ENCODE measurements at places on chromosomes 13 and 19. TPM values are rescaled to one million over a fixed set of nuclear protein-coding genes. Genes with fewer than 3 reads are reported as not detected.

The ZNF865 gene
- total RNA-seq = 15.3 TPM

The POLR1G gene
- 3.8 TPM for total RNA-seq

The KATNAL1 gene
- total RNA-seq = 27.8 TPM

The ZMYM5 gene
- 17.3 TPM for total RNA-seq

The KLK14 gene
- total RNA-seq = not detected

The STOML3 gene
- not detected for total RNA-seq

The NLRP9 gene
- not detected for total RNA-seq

The GTF2F1 gene
- 79.8 TPM for total RNA-seq

DNA sequence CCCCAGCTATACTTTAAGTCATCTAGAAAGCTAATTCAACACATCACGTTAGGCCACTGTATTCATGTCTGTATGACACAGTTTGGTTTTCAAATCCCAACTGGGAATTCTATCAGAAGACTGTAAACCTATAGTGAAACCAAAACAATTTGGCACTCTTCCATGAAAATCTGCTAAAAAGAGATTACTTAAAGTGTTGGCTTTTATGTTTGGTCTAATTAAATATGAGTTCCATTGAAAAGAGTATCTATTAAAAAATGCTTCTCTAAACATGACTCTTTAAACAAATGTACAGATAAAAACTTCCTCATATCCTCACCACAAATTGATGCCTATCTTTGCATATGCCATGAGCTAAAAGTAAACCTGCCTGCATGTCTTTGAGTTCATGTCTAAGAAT is 25.4 kb downstream of the PCDH9 start:
- DNase-seq = no peak
- H3K36me3 ChIP-seq = no peaks in the 10 kb centered on the region
- no peaks in the 10 kb centered on the region for H3K4me1 ChIP-seq
- no peak overlapping the region for H3K4me3 ChIP-seq
- no peaks in the 10 kb centered on the region for H3K27me3 ChIP-seq

DNA sequence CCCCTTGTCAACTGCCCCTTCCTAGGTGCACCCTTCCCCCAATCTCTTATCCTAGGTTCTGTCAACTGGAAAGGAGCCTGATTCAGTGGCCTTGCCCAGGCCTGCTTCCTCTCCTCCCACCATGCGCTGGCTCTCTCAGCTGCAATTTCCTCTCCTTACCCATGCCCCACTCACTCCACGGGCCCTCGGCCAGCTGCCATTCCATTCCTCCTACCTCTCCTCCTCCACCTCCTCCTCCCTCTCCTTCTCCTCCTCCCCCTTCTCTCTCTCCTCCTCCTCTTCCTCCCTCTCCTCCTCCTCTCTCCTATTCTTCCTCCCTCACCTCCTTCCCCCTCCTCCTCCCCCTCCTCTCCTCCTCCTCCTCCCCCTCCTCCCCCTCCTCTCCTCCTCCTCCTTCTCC is 9.6 kb upstream of the TIMM44 start:
- no peaks in the 10 kb centered on the region for H3K36me3 ChIP-seq
- no peaks in the 10 kb centered on the region for H3K4me1 ChIP-seq
- H3K27ac ChIP-seq = no peak overlapping the region
- no peak overlapping the region for H3K4me3 ChIP-seq

GRCh38 chr19:49820125-49820524 is 2.0 kb downstream of the MED25 start:
- H3K4me3 ChIP-seq = no peak overlapping the region
- no peak for DNase-seq

- no peaks in the 10 kb centered on the region for H3K27me3 ChIP-seq
- H3K4me1 ChIP-seq = peaks cover 43% of the 10 kb centered on the region
- peaks cover 10% of the 10 kb centered on the region for H3K36me3 ChIP-seq
- H3K27ac ChIP-seq = no peak overlapping the region
- DNase-seq = no peak
Measured at GRCh38 chr13:99459099-99459850, 42.0 kb upstream of the TM9SF2 start.

GRCh38 chr13:21849323-21849722 is 178.4 kb downstream of the FGF9 start:
- H3K27ac ChIP-seq = no peak overlapping the region
- H3K4me3 ChIP-seq = no peak overlapping the region
- DNase-seq = no peak
- no peaks in the 10 kb centered on the region for H3K4me1 ChIP-seq

- no peak overlapping the region for H3K27ac ChIP-seq
- H3K4me3 ChIP-seq = no peak overlapping the region
- no peak for DNase-seq
Measured at GRCh38 chr19:47102346-47103060, 11.1 kb downstream of the ZC3H4 start.

DNA sequence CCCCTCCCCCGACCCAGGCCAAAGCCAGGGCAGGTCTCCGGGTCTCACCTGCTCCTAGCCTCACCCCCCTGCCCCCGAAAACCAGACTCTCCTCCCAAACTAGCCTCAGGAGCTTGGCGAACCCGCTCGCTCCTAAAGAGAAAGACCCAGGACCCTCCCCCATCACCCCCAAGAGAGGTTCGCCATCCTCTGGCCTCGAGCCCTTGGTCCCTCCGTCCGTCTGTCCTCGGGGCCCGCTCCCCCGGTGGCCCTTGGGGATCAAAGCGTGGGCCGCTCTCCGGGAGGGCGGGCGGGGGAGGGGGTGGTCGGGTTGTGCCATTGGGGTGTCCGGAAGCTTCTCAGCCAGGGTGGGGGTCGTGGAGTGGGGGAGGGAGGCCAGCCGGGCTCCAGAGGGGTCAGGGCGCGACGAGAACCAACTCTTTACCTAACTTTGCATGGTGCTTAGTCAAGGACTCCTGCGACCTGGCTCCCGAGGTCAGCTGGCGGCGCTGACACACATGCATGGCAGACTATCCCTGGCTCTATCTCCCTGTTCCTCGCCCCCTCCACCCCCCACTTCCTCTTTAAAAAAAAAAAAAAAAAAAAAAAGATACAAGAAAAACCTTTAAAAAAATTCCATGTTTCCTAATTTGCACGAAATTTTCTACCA is 15.6 kb downstream of the SMIM24 start:
- no peaks in the 10 kb centered on the region for H3K36me3 ChIP-seq
- no peaks in the 10 kb centered on the region for H3K27me3 ChIP-seq
- no peak overlapping the region for H3K27ac ChIP-seq

GRCh38 chr19:55553217-55554182 is 8.2 kb upstream of the SBK3 start:
- DNase-seq = no peak
- H3K4me1 ChIP-seq = no peaks in the 10 kb centered on the region
- no peak overlapping the region for H3K4me3 ChIP-seq
- H3K27me3 ChIP-seq = peaks cover 7% of the 10 kb centered on the region

GRCh38 chr19:19059837-19060611 is 3.8 kb upstream of the SLC25A42 start:
- H3K27me3 ChIP-seq = no peaks in the 10 kb centered on the region
- no peak overlapping the region for H3K4me3 ChIP-seq
- peaks cover 3% of the 10 kb centered on the region for H3K36me3 ChIP-seq
- DNase-seq = no peak

- H3K36me3 ChIP-seq = no peaks in the 10 kb centered on the region
- DNase-seq = no peak
- H3K27ac ChIP-seq = no peak overlapping the region
- no peaks in the 10 kb centered on the region for H3K27me3 ChIP-seq
Measured at GRCh38 chr13:25943081-25943480, 108.7 kb downstream of the SHISA2 start.

- H3K36me3 ChIP-seq = no peaks in the 10 kb centered on the region
- H3K4me1 ChIP-seq = no peaks in the 10 kb centered on the region
- H3K4me3 ChIP-seq = no peak overlapping the region
- DNase-seq = no peak
Measured at GRCh38 chr13:53138376-53139036, 109.9 kb downstream of the OLFM4 start.

DNA sequence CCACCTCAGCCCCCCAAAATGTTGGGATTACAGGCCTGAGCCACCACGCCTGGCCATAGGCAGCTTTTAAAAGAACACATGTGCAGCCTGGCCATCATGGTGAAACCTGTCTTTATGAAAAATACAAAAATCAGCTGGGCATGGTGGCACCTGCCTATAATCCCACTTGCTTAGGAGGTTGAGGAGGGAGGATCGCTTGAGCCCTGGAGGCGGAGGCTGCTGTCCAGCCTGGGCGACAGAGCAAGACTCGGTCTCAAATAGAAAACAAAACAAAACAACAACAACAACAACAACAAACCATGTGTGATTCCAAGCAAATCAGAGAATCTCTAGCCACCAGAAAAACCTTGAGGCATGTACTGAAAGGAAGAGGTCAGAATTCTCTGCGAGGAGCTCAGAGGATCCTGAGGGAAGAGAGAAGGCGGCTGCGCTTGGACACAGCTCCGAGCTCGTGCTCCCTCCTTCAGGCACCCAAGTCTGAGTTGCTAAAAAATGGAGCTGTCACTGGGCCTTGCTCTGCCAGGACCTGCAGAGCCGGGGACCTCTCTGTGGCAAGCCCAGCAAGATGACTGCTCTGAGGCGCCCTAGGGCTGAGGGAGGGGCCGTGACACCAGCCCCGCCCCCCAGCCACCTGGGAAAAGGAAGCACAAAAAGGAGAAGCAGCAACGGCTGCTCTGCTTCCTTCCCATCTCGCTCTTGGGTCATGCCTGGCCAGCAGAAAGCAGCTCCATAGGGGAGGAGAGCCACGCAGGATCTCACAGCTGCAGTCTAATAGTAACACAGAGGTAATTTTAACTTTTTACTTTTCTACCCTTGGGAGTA is at the start of gene ARL11:
TSS of gene ARL11 (plus strand) at position 677 of the 822 bp plus-strand sequence. CDS start 1,941 bp downstream, outside the sequence.
- peak; percentile 57 for DNase-seq
- no peaks in the 10 kb centered on the region for H3K27me3 ChIP-seq
- H3K4me3 ChIP-seq = peak within 1 kb of the TSS; percentile 73
- H3K27ac ChIP-seq = peak within 1 kb of the TSS; percentile 24
- peaks cover 17% of the 10 kb centered on the region for H3K4me1 ChIP-seq

DNA sequence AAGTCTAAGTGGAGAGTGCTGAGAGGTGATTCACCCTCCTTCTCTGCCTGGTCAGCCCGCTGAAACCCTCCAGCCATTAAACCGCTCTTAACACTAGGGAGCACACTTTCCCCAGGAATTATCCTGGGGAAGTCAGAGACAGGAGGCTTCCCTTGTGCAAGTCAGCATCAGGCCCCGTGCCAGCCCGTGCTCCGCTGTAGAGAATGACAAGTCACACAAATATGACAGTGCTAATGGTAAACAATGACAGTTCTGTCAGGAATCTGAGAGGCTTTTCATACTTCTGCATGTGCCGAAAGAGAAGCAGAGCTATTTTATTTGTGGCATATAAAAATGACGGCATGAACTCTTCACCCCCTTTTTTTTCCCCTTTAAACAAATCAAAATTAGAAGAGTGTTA is 816.9 kb upstream of the SLC10A2 start:
- H3K27ac ChIP-seq = no peak overlapping the region
- no peak overlapping the region for H3K4me3 ChIP-seq
- no peaks in the 10 kb centered on the region for H3K4me1 ChIP-seq
- no peaks in the 10 kb centered on the region for H3K36me3 ChIP-seq
- no peaks in the 10 kb centered on the region for H3K27me3 ChIP-seq

DNA sequence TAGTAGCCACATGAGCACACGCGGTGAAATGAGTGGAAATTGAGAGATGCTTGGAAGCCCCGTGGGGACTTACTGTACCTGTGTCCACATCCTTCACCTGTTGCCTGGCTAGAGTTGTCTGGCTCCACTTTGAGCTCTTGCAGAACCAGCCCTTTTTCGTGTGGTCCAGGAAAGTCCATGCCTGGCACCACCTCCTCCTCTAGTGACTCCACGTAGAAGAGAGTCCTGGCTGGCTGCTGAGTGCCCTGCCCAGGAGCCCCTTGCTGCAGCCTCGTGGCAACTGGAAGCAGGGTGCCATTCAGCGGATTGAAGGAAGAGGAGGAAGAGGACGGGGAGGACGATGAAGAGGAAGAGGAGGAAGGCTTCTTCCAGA is 515 bp upstream of the ATXN8OS start:
- no peak for DNase-seq
- H3K36me3 ChIP-seq = no peaks in the 10 kb centered on the region
- H3K4me1 ChIP-seq = no peaks in the 10 kb centered on the region
- no peak overlapping the region for H3K27ac ChIP-seq
- H3K4me3 ChIP-seq = no peak overlapping the region
- no peaks in the 10 kb centered on the region for H3K27me3 ChIP-seq

- no peak for DNase-seq
- H3K27ac ChIP-seq = peak overlapping the region; percentile 23
- peaks cover 38% of the 10 kb centered on the region for H3K4me1 ChIP-seq
- no peak overlapping the region for H3K4me3 ChIP-seq
- H3K27me3 ChIP-seq = no peaks in the 10 kb centered on the region
Measured at GRCh38 chr13:51643882-51644281, 59.6 kb downstream of the WDFY2 start.

DNA sequence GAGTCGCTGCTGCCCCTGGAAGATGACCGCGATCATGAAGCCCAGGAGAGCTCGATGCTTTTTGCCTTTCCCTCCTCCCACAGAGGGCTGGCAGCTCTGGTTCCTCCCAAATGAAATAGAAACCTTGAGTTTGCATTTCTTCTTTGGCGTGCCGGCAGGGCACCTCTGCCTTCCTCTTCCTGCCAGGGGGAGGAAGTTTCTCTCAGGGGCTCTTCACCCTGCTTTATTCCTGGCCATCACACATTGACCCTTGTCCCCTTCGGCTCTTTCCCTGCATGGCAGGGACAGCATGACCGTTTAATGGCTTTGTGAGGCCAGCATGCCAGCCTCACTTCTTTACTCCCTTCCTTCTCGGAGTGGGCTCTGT is 47.9 kb downstream of the ACTN4 start:
- no peaks in the 10 kb centered on the region for H3K27me3 ChIP-seq
- H3K36me3 ChIP-seq = peaks cover 59% of the 10 kb centered on the region
- H3K27ac ChIP-seq = peak overlapping the region; percentile 91
- DNase-seq = no peak
- peak overlapping the region; percentile 58 for H3K4me3 ChIP-seq

GRCh38 chr19:6239401-6239844 is 40.4 kb downstream of the MLLT1 start:
- no peak overlapping the region for H3K4me3 ChIP-seq
- peaks cover 26% of the 10 kb centered on the region for H3K4me1 ChIP-seq
- DNase-seq = no peak
- no peaks in the 10 kb centered on the region for H3K36me3 ChIP-seq
- H3K27ac ChIP-seq = no peak overlapping the region

DNA sequence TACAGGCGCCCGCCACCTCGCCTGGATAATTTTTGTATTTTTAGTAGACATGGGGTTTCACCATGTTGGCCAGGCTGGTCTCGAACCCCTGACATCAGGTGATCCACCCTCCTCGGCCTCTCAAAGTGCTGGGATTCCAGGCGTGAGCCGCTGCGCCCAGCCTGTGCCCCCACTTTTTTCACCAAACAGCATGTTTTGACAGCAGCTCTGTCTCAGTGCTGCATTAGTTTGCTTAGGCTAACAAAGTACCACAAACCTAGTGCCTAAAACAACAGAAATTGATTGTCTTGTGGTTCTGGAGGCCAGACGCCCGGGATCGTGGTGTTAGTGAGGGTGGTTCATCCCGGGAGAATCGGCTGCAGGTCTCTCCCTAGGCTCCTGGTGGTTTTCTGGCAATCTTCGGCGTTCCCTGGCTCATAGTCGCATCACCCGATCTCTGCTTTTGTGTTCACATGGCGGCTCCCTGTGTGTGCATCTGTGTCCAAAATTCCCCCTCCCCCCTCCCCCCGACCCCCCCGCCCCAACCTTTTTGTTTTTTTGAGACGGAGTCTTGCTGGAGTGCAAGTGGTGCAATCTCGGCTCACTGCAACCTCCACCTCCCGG is 30.0 kb downstream of the MYH14 start:
- H3K4me1 ChIP-seq = no peaks in the 10 kb centered on the region
- no peak overlapping the region for H3K4me3 ChIP-seq
- no peak for DNase-seq
- no peaks in the 10 kb centered on the region for H3K27me3 ChIP-seq
- no peaks in the 10 kb centered on the region for H3K36me3 ChIP-seq
- no peak overlapping the region for H3K27ac ChIP-seq

GRCh38 chr19:29422486-29423085 is 103.2 kb upstream of the VSTM2B start:
- no peak overlapping the region for H3K27ac ChIP-seq
- no peaks in the 10 kb centered on the region for H3K36me3 ChIP-seq
- no peaks in the 10 kb centered on the region for H3K4me1 ChIP-seq
- no peak for DNase-seq
- no peak overlapping the region for H3K4me3 ChIP-seq

Measured in activated CD4-positive, alpha-beta memory T cell treated with anti-CD3 and anti-CD28 coated beads, Interleukin-2, amount 10 ng/mL, durations not matched to agents 7 days and 5 days (primary cell).